Stimulated activated CD8-positive, alpha-beta memory T cell treated with anti-CD3 and anti-CD28 coated beads, Interleukin-7, amount 100 ng/mL, for 4 hours (primary cell): ENCODE measurements at places on chromosomes 2 and 18.

GRCh38 chr18:62037989-62038778 is 145.4 kb upstream of the RNF152 start:
- no peak for DNase-seq

- no peak for DNase-seq
Observed at GRCh38 chr2:217643789-217644301, 358.9 kb downstream of the TNS1 start.

DNA sequence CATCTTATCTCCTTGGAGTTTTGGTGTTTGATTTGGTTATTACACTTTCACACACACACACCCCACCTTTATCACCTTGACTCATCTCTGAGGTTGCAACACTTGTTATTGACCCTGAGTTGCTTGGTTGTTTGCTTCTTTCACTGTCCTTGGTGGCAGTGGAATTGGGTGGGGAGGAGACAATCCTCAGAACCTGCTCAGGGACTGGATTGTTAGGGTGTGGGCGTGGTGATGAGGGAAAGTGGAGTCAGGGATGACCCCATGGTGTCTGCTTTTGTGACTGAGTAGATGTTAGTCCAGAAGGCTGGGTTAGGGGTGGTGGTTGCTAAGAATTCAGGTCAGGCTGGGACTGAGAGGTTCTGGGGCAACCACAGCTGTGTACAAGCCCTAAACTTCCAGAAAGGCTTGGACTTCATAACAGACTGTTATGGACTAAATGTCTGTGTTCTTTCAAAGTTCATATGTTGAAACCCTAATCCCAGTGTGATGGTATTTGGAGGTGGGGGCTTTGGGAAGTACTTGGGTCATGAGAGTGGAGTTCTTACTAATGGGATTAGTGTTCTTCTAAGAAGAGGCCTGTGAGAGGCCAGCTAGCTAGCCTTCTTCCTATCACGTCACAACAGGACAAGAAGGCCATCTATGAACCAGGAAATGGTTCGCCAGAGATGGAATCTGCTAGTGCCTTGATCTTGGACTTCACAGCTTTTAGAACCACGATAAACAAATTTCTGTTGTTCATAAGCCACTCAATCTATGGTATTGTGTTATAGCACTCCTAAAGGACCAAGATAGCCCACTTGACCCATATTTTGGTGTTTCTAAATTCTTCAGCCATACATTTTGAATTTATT is 3.4 kb upstream of the DIS3L2 start:
- no peak for DNase-seq

GRCh38 chr2:65020943-65021528 is 31.8 kb downstream of the SLC1A4 start:
- DNase-seq = no peak

DNA sequence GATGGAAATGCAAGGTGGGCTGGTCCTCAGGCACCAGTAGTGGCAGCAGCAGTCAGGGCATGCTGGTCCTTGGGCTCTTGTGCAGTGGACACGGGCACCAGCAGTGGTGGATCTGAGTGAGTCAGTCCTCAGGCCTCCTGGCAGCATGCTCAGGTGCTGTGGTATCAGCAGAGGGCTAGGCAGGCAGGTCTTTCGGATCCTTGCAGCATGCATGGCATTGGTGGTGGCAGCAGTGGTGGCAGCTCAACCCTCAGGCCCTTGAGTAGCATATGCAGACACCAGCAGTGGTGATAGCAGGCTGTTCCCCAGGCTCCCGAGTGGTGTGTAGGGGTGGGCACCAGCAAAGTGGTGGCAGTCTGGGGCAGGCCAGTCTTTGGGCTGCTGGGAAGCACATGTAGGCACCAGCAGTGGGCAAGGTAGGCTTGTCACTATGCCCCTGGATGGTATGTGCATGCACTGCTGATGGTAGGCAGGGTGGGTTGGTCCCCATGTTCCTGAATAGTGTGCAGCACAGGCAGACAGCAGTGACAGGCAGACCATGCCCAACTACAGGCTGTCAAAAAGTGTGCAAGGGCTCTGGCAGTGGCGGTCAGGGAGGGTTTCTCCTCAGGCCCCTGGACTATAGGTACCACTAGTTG is 606.0 kb downstream of the ADCYAP1 start:
- no peak for DNase-seq

DNA sequence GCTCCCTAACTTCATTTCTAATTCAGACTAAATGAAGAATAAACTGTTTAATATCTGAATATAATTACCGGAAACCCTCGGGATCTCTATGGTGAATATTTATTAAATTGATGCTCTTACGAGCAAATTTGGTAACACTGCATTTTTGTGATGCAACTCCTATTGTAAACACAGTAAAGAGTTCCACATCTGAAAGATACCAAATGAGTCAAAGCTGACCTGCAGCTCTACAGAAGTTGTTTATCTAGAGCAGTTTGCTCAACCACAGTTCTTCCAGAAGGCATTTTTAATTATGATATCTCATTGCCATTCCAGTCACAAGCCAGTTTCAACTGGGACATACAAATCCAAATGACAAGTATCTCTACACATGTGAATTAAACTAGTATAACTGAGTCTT is 129.7 kb downstream of the PKP4 start:
- no peak for DNase-seq

- DNase-seq = no peak
Observed at GRCh38 chr18:31792580-31792911, 31.9 kb upstream of the SLC25A52 start.

DNA sequence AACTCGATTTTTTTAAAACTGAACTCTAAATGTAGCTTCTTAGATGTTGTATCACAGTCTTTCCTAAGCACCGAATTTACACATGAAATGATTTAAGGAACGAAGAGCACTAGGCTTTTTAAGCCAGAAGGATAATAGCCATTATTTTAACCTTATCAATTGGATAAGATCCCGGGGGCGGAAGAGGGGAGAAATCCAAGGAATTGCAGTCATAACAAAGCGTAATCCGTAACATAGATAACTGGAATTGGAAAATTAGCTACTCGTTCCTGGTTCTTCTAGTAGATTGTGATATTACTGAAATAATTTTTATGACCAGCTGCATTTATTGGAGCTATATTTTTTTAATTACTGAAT is 988 bp upstream of the KANSL1L start:
- DNase-seq = no peak

DNA sequence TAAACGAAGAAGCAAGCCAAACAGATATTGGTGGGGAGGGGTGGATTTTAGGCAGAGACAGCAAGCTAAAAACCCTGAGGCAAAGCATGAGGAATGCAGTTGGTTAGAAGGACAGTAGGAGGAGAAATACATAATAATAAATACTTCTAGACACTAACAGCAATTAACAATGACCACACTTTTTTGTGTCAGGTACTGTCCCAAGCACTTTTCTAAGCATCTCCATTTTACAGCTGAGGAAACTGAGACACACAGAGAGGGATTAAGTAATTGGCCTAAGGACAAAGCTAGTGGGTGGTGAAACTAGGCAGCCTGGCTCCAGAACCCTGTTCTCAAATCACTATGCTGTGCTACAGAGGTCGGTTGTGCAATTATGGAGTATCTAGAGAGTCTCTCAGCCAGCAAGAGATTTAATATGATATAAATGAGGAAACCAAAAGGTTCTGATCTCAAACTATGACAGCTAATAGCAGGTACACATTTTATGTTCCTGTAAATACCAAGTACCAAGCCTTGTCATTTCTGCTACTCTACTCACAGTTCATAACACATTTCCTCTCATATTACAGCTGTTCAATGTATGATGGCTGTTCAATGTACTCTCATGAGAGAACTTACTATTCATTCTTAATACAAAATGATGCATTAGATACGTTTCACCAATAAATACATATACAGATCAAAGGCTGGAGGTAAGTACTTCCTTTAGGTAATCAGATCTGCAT is 5.3 kb downstream of the MAP4K3 start:
- DNase-seq = no peak

DNA sequence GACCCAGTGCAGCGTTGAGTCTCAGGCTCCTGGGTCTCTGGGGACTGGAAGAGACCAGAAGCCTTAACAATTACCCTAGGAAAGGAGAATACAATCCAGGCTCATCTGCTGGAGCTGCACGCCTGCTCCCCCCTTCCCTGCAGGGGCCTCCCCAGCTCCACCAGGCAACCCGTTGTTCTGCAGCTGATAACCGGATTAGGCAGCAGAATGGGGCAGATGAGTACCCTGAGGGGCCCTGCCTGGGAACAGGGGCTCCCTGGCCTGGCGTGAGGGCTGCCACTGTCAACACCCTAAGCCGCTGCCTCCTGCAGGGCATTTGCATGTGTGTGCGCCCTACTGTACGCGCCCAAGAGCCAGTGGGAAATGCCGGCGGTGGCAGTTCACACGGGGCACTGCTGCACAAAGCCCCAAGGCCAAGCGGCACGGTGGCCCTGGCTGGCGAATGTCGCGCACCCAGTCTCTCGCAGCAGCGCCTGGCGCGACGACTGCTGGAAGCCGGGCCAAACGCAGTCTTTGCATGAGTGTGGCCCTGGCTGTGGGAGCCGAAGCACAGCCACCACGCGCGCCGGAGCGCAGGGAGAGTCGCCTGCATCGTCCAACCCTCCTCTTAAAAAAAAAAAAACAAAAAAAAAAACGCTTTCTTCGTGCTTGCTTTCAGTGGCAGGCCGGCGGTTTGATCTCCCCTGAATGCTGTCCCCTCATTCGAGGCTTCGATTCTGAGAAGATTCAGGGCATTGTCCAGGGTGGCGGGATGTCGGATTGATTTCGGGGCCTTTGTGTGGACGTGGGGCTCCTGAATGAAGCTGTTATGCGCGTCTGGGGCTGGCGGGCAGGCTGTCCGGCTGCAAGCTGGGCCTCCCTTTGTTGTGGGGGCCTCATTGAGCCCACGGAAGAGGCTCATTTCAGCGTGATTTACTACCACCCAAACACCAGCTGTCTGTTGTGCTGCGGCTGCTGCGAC is 63.8 kb downstream of the SETBP1 start:
- DNase-seq = no peak

DNA sequence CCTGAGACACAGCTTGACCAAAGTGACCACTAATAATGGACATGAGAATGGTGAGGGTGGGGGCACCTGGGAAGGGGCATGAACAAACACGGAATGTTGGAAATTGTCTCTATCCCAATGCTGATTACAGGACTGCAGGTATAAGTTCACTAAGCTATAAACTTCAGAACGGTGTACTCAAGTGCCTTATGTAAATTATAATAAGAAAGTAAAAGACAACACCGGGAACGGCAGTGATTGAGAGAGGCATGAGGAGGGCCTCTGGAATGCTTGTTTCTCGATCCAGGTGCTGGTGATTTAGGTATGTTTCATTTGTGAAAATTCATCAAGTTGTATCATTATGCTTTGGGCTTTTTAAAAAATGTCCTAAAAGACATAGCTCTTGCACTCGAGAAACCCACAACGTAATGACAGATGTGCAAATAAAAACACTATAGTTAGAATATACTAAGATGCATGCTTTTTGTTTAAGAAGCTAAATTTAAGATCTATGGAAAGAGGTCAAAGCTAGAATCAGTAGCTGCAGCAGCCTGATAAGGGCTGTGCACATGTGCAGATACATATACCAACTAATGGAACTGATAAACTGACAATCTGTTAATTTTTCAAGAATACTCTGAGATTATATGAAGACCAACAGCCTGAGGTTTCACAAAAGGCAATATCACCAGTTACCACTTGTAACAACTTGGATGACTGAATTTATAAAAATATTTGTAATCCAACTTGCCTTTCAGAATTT is 7.6 kb downstream of the HIBCH start:
- no peak for DNase-seq

DNA sequence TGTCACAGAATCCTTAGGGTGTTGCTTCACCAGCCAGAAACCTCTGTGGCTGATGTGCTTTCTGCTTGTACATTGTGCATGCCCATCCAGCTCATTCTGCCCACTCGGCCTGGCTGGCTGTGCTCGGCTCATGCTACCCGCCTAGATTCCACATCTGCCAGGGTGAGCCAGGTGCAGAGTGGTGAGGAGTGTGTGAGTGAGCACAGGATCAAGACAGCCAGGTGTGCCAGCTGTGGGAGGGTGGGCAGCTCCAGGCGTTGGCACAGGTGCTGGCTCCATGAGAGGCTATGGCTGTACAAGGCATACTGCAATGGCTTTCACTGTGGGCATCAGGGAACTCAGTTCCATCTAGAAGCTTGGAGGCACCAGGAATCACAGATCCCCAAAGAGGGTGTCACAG is 1321.8 kb upstream of the CRIM1 start:
- DNase-seq = no peak

DNA sequence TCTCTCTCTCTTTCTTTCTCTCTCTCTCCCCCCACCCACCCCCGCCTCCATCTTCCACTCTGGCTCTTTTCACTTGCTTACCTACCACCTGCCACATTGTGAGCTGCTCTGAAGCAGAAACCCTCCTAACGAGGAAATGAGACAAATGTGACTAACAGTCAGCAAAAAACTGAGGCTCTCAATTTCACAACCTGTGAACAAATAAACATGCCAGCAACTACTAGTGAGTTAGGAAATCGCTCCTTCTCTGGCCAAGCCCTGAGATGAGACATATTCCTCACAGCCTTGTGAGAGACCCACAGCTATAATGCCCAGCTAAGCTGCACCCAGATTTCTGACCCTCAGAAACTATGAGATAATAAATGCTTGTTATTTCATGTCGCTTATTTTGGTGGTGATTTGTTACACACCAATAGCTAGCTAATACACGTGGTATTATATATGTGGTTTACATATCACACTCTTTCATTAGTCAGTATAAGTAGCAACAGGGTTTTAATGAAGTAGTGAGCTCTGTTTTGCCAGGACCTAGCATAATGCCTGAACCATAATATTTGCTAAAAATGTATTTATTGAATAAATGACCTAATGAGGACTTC is 8.4 kb upstream of the ZNF521 start:
- DNase-seq = no peak

GRCh38 chr18:63210521-63210920 is 109.0 kb downstream of the BCL2 start:
- no peak for DNase-seq

DNA sequence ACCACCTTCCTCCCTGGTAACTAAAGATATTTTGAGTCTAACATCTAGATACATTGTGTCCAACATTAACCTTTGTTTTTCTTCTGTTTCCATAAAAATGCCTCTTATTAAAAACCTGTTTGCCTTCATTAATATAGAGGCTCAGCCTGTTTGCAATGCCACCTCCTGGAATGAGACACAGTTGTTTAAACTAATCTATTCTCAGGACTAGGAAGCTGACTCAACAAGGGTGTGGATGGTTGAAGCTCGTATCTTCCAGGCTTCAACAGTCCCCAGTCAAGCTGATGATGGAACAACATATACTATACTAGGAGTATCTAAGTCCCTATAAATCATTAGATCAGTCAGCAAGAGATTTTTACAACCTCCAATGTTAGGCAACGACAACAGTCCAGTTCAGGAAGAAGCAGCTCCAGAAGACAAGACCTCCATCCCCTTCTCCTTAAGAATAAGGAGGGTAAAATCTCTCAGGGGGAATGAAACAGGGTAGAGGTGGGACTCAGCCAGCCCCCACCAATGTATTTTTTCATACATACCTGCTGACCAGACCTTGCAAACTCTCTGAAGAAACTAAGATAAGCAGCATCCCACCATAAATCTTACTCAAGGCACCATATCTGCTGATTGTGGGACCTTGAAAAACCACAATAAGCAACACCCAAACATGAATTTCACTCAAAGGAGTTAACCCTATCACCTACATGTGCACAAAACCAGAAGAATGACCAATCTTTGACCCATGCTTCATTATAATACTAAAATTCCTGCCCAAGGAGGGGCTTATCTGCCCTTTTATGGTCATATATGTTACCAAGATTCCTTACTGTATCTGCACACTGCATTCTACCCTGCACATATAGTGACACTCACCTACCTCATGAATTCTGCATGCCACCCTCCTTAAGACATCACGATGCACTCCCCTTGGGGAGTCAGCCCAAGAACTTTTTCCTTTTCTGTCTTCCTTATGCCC is 21.4 kb downstream of the ZNF24 start:
- DNase-seq = no peak
